ENCODE measurements at places on chromosomes 13 and 19.

DNA sequence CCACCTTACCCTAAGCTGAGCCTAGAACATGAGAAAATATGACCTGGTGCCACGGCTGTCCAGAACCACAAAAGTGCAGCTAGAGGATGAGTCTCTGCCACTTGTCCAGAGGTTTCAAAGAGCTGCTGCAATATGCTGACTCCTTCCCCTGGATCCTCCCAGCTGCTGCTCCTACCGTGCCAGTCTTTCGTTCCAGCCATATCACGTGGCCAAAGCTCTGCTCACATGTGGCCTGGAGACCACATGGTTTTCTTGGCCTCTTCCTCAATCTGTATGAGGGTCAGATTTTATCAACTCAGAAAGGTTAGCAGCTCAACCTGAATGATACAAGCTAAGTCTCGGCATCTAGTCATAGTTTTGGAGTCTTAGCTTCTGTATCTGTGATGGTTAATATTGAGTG, 3.2 kb upstream of the SACS start:
- no peak for DNase-seq

- DNase-seq, result no peak
Measured at GRCh38 chr13:57823704-57824103, 192.2 kb downstream of the PCDH17 start.

DNA sequence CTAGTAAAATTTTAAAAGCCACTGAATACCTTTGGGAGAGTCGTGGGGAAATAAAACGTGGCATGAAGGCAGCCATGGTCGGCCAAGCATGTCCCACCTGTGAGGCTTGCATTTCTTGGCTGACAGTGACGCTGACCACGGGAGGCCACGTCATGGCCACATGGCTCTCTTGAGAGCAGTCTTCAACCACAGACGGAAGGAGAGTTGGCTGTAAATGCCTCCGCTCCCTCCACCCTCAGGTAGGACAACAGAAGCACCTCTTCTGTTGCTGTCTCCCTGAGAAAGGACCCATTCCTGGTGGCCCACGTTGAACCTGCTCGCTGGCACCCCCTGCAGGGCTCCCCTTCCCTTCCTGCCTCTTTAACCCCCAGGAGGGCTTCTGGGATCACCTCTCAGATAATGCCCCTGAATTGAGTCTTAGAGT, 10.6 kb upstream of the LRRC25 start:
- DNase-seq, result peak; percentile 66

DNA sequence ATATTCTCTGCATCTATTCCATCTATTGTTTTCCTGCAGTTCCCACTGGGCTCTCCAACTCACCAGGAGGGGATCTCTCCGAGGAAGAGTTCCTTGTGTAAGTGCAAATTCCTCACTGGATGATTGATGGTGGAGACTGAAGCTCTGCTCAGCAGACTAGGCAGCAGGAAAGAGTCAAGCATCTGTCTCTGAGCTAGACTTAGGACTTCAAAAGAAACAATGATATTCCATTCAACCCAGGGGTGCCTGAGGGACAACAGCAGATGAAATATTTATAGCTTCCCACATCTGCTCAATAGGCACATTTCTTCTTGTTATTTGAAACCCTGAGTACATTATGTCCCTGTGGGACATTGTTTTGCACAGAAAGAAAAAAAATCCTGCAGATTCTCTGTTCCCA, at the start of the genes OR7A5 and OR7C1:
TSS of gene OR7A5 (minus strand) at position 175 of the 400 bp plus-strand sequence. CDS start 6,944 bp downstream, outside the sequence.
TSS of gene OR7C1 (minus strand) at position 175 of the 400 bp plus-strand sequence. CDS start 35,049 bp downstream, outside the sequence.
- DNase-seq, result no peak

GRCh38 chr19:52297601-52298364, 814 bp downstream of the ZNF480 start:
- no peak for DNase-seq

DNA sequence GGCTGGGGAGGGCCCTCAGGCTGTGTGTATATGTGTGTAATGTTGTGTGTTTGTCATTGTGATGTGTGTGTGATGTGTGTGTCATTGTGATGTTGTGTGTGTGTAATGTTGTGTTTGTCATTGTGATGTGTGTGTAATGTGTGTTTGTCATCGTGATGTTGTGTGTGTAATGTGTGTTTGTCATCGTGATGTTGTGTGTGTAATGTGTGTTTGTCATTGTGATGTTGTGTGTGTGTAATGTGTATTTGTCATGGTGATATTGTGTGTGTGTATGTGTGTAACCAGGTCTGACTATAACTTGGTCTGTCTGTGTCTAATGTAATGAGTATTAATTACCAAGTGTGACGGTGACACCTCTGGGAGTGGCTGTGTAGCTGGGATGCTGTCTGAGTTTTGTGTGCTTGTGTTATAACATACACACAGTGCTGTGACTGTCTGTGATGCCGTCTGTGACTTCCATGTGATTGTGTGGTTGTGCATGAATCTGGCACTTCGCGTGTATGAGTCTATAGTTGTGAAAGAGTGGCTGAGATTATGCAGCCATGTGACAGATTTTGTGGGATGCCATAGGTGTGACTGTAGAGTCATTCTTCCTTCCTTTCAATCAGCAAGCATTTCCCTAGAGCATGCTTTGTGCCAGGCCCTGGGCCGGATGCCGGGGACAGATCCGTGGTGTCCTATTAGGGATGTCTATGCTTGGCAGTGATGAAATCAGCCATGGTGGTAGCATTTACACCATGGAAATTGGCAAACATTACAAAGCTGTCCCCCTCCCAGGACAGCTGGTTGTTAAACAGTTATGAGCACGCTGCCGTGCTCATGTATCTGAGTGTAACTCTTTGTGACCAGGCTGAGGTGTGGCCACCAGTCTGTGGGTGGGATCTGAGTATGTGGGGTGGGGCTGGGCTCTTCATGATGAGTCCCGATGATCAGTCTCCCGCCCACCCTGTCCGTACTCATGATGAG, 6.4 kb downstream of the TNFSF14 start:
- DNase-seq, result peak; percentile 89

- DNase-seq, result peak; percentile 56
Measured at GRCh38 chr13:41054212-41054877, 7.0 kb upstream of the WBP4 start.

DNA sequence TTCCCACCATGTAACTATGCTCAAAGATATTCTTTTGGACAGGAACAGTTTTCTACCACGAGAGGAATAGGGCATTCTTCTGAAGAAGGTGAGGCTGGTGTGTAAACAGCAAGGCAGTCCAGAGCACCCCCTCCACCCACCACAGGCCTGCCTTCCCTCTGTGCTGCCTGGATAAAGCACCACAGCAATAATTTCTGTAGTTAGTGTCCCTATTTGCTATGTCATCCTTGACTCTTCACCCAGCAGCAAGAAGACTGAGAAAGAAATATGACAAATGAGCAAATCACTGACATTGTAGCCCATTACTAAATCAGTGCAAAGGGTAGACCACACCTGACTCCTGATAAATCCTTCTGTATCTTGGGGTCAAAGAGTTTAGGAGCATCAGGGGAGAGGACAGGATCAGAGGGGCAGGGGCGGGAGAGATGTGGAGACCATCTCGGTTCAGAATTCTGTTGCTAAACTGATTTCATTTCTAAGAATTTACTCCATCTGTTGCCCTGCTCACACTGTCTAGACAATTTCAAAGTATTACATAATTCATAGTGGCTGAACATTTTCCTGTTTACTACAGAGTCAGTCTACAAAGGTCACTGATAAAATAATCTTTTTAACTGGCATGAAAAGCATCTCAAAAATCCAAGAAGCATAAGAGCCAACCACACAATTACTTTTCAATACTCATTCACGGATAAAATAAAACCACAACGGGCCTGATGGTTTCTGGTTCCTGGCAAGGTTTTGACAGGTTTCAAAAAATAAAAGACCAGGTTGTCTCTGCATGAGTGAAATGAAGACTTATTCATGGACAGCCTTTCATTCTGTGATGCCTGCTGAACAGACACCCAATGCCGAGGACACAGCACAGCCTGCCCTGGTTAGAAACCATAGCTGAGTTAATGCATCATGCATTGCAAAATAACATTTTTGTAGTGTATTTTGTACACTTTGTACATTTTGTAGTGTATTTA, 88.4 kb upstream of the IRS2 start:
- DNase-seq, result no peak

DNA sequence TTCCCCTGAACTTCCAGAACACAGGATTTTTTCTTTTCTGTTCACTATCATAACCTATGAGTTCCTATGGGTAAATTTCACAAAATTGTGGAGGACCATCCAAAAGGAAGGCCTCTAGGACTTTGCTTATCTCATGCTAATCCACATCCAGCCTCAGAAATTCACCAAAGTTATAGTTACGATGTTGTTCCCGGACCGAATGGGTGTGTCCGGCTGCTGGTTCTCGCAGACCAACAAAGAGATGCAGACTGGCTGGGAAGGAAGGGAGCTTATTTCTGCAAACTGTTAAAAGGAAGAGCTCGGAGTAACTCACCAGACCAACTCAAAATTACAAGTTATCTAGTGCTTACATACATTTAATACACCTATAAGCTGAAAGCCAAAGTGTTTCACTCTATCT, 882.9 kb upstream of the SPRY2 start:
- no peak for DNase-seq

DNA sequence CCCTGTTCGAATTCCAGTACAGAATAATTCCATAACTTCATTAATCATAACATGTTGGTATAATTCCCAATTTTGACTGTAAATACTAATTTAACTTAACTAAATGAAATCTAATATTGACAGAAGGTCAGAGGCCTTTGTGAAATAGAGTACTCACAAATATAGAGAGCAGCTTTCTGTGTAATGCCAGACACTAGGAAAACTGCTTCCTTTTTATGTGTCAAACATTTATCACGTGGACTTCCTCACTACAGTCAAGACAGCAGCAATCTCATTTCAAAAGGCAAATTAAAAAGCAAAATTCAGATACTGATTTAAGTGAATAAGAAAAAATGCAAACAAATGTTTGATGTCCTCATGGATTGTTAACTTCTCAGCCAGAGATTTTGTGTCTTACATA, 13.1 kb downstream of the ITM2B start:
- peak; percentile 43 for DNase-seq

Data from suppressor macrophage treated with lipopolysaccharide for 4 hours (primary cell).